ENCODE measurements at places on chromosomes 6 and 20.

- no peak for DNase-seq
Measured at GRCh38 chr6:90253631-90254030, 43.0 kb downstream of the BACH2 start.

DNA sequence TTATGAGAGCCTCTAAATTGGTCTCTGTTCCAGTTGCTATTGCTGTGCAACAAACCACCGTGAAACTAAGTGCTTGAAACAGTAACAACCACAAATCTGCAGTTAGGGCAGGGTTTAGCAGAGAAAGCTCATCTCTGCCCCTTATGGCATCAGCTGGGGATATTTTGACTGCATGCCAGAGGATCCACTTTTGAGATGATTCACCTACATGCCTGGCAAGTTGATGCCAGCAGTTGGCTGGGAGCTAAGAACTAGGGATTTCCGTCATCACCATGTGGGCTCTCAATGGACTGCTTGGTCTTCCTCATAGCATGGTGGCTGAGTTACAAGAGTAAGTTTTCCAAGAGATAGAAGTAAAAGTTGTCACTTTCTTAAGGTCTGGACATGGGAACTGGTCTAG lies 35.1 kb downstream of the PLCB4 start:
- DNase-seq = no peak

GRCh38 chr20:39823224-39823623 lies 861.1 kb downstream of the DHX35 start:
- DNase-seq = no peak

DNA sequence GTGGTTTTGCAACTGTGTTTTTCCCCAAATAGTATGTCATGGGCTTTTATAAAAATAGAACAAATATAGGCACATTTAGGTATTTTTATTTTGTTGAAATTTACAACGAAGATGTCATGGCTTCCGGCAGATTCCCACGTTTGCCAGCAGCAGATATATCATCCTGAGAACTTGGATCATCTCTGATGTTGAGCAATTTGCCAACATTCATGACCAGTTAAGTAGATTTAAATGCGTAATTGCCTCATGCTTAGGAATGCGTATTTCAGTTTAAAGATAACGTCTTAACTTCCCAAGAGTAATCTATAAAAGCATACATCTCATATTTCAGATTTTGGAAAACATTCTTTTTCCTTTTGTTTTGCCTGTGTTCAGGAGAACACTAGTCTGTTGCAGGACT lies 457.8 kb downstream of the QKI start:
- no peak for DNase-seq

DNA sequence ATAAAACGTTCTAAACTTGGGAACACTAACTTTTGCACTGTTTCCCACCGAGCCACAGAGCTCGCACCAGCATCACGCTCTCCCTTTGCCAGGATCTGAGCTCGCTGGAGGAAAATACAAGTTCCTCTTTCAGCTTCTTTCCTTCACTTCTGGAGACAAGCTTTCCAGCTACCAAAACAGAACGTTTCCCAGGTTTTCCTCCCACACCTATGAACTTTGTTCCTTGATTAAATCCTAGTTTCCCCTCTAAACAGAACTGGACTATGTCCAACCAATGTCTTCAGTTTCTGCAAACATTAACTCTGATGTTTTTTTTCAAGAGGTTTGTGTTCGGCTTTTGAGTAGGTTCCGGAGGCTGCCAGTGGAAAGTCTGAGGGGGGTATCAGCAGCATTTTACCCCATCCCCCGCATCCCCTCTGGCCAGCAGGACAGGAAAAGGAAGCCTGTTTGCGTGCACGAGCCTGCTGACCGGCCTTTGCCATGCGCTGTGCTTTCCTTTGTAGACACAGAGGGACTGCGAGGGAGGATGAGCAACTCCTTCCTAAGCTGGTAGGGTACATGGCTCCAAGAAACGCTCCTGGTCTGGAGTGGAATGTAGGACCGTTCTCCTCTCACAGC lies 135.5 kb downstream of the LY86 start:
- DNase-seq = no peak

DNA sequence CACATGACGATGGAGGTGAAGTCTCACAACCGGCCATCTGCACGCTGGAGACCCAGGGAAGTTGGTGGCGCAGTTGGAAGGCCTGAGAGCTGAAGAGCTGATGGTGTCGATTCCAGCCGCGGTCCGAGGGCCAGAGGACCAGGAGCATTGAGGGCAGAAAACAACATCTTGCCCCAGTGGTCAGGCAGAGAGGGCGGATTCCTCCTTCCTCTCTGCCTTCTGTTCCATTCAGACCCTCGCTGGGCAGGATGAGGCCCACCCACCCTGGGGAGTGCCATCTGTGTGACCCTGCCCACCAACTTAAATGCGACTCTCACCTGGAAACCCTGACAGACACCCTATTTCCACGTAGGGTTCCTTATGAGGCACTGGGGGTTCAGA lies 120.7 kb upstream of the PMEPA1 start:
- no peak for DNase-seq

DNA sequence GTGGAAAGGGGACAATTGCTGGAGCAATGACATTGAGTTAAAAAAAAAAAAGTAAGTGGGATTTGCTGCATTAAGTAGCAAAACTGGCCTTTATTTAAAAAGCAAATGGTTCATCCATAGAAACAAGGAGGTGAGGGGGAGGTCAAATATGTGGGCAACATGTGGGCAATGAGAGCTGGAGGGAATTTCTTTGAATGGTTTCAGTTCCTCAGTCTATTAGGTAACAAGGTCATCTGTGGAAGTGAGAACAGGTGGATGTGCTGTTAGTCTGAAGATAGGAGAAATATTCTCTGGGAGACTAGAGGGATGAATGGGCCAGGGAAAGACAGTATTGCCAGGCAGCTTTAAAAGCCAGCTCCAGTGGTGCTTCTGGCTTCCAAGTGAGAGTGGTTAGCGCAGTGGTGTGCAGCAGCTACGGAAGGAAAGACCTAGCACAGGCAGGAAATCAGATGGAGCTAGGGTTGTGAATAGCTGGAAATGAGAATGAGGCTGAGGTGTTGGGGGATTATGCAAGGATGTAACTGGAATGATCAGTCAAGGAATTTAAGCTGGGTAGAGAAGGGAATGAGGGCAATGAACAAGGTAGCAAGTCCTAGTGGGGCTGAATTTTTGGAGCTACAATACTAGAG lies 727.6 kb downstream of the PTPRT start:
- DNase-seq = no peak

DNA sequence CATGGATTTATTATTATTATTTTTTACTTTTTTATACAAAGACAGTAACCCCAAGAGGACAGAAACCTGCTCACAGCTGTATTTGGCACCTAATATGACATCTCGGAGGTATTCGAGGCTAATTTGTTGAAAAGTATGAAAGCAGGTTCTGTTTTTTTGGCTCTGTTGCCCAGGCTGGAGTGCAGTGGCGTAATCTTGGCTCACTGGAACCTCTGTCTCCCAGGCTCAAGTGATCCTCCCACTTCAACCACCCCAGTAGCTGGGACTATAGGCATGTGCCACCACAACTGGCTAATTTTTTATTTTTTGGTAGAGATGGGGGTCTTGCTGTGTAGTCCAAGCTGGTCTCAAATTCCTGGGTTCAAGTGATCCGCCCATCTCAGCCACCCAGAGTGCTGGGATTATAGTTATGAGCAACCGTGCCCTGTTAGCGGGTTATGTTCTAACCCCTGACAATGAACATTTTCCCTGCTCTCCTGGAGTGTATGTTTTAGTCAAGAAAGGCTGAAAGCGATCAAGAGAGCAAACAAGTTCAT lies 53.7 kb upstream of the ZNF217 start:
- no peak for DNase-seq
